ENCODE measurements at places on chromosomes 4 and X.

GRCh38 chr4:144574000-144574399, 72.0 kb upstream of the HHIP start:
- no peak for DNase-seq

DNA sequence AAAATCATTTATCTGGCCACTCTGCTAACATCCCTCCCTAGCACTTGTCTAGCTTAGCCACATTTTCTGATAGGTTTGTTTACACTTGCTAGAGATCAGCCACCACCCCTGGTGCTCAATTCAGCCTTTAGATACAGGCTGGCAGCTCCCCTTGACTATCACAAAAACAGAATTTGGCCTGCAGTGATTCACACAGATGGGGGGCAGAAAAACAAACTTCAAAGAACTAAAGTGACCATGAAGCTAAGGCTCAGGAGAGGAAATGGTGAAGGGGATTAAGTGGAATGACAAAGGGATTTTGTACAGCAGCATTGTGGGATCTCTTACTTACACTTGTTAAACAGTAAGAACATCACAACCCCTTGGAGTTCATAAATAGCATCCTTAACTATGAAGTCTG, 1718.0 kb upstream of the PCDH7 start:
- no peak for DNase-seq

- no peak for DNase-seq
Measured at GRCh38 chrX:137695417-137695816, 129.5 kb downstream of the ZIC3 start.

DNA sequence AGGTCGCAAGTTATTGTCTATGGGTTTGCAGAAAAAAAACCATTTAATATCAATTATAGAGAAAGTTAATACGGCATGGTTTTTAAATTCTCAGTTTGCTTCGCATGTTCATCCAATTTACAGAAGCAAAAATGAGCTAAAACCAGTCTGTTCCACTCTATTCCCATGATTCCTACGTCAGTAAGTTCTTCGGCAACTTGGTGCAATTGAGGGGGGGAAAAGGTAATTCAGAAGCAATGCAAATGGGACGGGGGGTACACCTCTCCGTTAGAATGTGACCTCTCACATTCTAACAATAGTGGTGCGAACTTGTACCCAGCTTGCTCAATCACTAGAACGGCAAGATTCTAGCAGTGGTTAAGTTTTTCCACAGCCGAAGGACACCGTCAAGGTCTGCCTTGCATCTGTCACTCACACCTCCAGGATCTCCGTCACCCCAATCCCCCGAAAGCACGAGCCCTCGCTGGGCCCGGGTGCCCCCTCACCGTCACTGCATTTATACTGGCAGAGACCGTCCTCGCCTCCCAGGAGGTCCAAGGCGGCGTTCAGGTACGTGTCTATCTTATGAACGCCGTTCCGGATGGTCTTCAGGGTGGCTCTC, 653 bp downstream of the PLA2G12A start:
- DNase-seq, result no peak

GRCh38 chr4:99201690-99202089, 17.4 kb downstream of the ADH6 start:
- DNase-seq, result no peak

DNA sequence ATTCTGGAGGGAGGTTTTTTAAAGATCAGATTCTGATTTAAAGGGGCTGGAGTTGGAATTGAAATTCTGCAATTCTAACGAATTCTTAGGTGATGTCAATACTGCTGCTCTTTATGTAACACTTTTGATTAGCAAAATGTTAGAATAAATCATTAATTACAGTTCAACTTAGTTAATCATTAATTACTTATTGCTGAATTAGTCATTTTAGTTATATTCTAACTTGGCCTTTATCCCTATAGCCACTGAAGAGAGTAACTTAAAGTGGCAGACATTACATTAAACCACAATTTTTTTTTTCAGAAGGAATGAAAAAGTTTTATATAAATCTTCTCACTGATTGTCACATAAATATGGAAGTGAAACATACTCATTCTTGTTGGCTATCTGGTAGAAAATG, 206.6 kb upstream of the ITM2A start:
- DNase-seq, result no peak

DNA sequence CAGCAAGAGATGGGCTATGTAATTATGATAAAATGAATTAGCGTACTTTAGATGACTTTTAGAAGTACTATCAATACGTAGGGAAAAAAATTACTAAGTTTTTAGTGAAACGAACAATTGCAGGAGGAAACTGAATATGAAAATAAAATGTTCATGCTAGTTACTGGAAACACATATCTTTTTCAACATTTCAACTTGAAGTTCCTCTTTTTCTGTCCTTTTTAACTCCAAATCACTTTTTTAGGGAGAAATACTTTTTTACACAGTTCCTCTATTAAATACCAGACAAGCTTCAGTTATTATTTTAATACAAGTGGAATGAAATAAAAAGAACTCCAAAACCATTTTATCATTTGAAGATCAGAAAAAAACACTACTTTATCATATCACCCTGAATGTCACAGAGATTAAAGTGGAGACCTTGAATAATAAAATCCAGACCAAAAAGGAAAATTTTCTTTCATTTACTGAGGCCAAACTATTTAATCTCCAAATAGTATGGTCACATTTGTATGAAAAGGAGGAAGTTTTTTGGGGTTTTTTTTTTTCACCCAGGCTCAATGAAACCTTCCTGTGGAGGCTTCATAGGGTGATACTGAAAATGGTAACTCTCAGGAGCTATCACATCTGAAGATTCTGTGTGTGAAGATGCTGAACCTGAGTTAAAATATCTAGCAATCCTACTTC, 306.2 kb downstream of the INPP4B start:
- no peak for DNase-seq

DNA sequence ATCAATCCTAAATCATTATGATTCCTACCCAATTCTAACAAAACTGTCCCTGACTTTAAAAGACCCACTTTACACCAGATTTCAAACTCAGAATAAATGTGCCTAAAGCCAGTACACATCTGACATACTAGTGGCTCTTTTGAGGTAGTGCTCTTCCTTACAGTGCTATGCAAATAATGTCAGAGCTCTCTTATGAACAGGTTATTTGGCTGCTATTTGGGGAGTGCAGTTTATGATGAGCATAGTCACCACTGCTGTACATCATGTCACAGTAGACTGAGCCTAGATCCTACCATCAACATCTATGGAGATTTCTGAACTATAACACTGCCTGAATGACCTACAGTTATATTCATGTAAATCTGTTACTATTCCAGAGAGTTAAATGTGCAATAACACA, 50.4 kb upstream of the PAGE5 start:
- no peak for DNase-seq

DNA sequence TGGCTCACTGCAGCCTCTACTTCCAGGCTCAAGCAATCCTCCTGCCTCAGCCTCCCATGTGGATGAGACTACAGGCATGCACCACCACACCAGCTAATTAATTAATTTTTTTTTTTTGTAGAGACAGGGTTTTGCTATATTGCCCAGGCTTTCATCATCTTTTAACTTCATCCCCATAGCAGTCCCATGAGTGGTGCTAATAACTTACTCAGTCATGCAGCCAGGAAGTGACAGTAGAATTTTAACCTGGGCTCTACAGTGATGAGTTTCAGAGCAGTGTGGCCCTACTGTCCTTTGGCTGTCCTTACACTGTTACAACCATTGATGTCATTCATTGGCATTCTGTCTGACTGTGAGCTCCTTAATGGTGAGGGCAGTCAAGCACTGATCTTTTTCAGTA, 3.9 kb upstream of the OCIAD2 start:
- no peak for DNase-seq

- DNase-seq, result no peak
Measured at GRCh38 chrX:153537080-153537479, 19.6 kb downstream of the ATP2B3 start.

DNA sequence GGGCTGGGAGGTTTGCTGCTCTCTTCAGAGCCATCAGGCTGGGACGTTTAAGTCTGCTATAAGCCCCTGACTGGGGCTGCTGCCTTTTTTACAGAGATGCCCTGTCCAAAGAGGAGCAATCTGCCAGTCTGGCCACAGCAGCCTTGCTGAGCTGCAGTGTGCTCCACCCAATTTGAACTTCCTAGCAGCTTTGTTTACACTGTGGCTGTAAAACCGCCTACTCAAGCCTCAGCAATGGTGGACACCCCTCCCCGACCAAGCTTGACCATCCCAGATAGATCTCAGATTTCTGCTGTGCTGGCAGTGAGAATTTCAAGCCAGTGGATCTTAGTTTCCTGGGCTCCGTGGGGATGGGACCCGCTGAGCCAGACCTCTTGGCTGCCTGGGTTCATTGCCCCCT, 40.7 kb downstream of the SPATA18 start:
- DNase-seq, result no peak

GRCh38 chrX:136347706-136348105, 46.9 kb downstream of the ADGRG4 start:
- DNase-seq, result no peak

- DNase-seq, result no peak
Measured at GRCh38 chr4:87073199-87074120, 138.6 kb downstream of the AFF1 start.
